ENCODE measurements at places on chromosomes 3 and 15.

DNA sequence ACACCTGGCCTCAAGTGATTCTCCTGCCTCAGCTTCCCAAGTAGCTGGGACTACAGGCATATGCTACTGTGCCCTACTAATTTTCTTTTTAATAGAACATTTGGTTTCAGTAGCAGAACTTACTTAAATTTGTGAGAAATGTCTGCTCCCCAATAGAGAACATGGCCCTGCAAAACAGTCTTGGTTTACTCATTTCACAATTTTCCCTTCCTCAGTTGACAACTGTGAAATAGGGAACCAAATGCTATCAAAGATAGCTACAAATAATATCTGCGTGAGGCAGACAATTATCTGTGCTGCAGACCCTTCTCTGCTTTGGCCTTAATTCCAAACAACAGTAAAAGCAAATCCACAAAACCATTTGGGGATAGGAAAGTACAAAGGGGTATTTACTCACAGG lies 22.6 kb downstream of the METTL6 start:
- DNase-seq: no peak

DNA sequence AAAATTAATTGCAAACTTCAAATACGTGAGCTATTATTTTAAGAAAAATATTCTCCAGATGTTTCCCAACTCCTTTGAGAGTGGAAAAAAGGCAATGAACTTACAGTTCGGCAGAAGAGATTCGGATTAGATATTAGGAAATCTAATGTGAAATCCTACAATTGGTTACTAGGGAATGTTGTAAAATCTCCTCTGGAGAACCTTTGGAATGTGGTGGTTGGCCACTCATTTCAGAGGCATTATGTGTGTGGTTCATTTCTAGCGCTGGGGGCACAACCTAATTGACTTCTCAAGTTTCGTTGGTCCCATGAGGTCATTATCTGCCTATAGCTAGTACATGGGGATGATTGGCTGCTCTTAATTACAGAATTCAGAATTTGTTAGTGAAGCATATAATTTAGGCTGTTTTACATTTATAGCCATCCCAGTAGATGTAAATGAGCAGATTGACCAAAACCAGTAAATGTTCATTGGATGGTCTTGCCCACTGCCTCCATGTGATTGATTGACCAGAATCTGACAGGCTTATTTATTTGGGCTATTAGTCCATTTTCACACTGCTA lies 34.6 kb upstream of the CMSS1 start:
- peak; percentile 85 for DNase-seq

- no peak for DNase-seq
Observed at GRCh38 chr3:58025837-58026569, 17.8 kb downstream of the FLNB start.

- no peak for DNase-seq
Observed at GRCh38 chr3:8506571-8507061, 5.0 kb downstream of the LMCD1 start.

- DNase-seq: no peak
Observed at GRCh38 chr3:123300056-123300455, 98.3 kb downstream of the SEC22A start.

- DNase-seq: no peak
Observed at GRCh38 chr3:197501879-197502620, 53.7 kb downstream of the BDH1 start.
